NCI-H524 (cell line): ENCODE measurements at places on chromosomes 2 and 18.
A peak's percentile ranks its signal among the peaks of the same experiment; 100 is the strongest.

GRCh38 chr2:20472569-20472968 lies 25.7 kb downstream of the RHOB start:
- no peak for DNase-seq

DNA sequence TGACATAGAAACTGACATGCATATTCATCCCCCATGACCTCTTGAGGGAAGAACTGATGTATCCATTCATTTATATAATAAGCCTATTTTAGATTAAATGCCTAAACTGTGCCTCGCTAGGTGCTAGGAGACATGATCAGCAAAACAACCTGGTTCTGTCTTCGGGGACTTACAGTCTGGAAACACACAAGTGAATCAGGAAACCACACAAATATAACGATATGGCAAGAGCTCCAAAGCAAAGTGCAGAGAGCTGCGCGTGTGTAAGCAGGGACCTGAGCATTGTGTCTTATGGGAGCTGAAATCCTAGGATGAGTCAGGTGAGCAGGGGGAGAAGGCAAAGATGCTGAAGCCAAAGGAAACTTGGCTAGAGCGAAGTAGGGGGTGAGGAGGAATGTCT lies 120.6 kb downstream of the NRP2 start:
- DNase-seq: no peak

GRCh38 chr18:50928551-50928950 lies 39.3 kb upstream of the ELAC1 start:
- no peak for DNase-seq

DNA sequence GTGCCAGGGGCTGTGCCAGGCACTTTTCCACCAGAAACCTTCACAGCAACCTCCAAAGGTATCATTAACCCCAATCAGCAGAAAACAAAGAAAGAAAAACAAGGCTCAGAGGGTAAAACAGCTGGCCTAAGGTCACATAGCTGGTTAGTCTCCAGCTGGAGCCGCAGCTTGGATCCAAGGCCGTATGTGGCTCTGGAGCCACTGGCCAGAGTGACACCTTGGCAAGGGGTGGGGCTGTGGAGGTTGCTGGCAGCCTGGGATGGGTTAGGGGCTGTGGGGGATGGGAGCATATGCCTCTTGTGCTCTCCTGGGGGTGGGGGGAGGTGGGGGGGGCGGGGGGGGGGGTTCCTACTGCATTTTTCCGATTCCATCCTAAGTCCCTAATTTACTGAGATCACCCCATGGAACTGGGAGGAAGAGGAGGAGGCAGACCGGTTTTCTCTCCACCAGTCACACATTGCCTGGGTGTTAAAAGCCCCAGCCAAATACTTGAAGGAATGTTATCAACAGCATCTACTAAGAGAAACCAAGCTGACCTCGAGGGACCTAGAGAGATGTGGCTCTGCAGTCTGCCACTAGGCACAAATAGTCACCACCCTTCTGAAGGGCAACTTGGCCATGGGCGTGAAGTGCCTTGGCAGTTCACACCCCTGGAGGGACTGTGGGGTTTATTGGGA lies 8.0 kb downstream of the HAAO start:
- DNase-seq: no peak

- peak; percentile 74 for DNase-seq
Observed at GRCh38 chr2:118224895-118225311, 136.6 kb downstream of the INSIG2 start.

DNA sequence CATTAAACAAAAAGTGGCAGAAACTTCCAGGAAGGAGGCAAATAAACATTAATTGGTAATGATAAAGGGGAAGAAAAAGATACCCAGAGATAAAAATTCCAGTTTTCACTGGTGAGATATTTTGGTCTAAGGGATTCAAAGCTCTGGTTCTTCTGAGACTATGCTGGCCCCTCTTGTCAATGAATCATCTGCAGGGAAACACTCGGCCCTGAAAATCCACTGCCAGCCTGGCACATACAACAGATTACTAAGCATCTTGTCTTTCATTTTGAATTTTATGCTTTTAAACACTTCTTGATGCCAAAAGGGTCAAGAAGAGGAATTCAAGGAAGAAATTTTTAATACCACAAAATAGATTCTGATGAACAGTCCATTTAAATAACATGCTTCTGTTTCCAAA lies 1603.8 kb upstream of the ZEB2 start:
- no peak for DNase-seq

- DNase-seq: no peak
Observed at GRCh38 chr18:57063601-57064103, 83.2 kb upstream of the BOD1L2 start.

GRCh38 chr2:86765310-86765695 lies 25.4 kb downstream of the CD8A start:
- DNase-seq: no peak

DNA sequence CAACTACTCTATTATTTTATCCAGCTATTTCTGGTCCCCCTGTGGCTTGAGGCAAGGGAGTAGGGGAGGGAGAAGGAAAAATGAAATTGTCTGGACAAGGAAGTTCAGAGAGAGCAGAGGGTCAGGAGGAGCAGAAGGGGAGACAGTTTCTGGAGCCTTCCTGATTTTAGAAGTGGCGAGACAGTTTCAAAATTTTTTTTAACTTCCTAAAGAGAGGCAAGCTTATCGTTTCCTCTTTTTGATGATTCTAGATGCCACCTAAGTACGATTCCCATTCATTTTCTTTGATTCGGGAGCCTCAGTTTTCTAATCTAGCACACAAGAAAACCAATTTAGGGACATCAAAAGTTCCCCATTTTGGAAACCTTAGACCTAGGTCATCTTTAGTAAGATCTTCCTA lies 96.9 kb upstream of the B3GNT2 start:
- DNase-seq: no peak

- no peak for DNase-seq
Observed at GRCh38 chr2:1972948-1973347, 228.6 kb upstream of the PXDN start.

- no peak for DNase-seq
Observed at GRCh38 chr2:1864981-1865421, 120.7 kb upstream of the PXDN start.

DNA sequence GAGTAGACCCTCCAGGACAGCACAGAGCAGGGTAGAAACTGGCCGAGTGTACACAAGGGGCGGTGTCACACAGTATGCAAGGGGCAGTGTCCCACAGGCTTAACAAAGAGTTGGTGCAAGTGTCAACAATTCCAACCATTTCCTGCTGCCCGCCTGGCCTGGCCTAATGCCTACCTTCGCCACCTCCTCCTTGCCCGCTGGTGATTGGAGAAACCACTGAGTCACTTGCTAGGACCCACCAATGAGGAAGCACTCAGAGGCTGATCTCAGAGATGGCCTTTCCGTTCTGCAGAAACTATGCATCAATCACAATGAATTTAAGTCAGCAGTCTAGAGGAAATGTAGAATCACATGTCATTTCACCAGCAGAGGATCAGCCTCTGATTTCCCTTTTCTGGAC lies 263.3 kb upstream of the PKDCC start:
- no peak for DNase-seq

DNA sequence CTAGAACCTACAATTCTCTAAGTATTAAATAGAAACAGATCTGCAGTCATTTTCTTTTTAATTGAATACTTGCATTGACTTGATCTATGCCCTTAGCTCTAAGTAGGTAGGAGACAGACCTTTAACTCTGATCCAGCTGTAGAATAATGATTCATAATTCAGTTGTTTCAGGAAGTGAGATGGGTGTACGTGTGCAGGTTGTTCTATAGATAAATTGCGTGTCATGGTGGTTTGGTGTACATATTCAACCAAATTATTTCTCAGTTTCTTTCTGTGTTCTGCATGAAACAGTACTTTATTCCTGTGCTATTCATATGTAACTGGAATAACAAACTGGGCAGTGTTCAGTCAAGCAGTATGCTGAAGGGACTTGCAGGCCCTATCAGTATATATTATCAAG lies 34.3 kb upstream of the CD226 start:
- no peak for DNase-seq

DNA sequence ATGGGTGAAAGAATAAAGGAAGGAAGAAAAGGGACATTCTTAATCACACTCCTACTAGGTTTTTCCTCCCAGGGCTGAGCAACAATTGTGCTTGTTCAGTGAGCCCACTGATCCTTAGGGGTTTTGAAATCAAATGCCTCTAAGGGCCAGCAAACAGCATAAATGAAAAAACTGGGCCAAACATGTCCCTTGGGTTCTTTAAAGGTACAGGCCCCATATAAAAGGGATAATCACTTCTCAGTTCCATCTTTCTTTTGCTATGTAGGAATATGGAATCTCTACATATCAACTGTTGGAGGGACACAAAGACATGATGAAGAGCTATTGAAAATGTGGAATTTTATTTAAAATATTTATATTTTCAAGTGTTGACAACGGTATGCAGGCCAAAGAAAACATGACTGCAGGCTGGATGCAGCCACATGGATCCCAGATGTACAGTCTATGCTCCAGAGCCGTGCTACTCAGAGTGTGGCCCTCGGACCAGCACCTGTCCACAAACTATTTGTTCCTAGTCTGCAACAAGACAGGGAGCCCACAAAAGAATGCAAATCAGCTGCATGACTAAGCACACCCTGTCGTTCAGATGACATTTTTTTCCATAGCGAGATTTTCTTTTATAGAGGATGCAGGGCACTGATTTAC lies 110.0 kb downstream of the CDH20 start:
- no peak for DNase-seq

GRCh38 chr2:30733876-30734520 lies 73.2 kb downstream of the CAPN13 start:
- DNase-seq: peak; percentile 44

- peak; percentile 86 for DNase-seq
Observed at GRCh38 chr2:18243816-18244215, 316.6 kb downstream of the RDH14 start.

DNA sequence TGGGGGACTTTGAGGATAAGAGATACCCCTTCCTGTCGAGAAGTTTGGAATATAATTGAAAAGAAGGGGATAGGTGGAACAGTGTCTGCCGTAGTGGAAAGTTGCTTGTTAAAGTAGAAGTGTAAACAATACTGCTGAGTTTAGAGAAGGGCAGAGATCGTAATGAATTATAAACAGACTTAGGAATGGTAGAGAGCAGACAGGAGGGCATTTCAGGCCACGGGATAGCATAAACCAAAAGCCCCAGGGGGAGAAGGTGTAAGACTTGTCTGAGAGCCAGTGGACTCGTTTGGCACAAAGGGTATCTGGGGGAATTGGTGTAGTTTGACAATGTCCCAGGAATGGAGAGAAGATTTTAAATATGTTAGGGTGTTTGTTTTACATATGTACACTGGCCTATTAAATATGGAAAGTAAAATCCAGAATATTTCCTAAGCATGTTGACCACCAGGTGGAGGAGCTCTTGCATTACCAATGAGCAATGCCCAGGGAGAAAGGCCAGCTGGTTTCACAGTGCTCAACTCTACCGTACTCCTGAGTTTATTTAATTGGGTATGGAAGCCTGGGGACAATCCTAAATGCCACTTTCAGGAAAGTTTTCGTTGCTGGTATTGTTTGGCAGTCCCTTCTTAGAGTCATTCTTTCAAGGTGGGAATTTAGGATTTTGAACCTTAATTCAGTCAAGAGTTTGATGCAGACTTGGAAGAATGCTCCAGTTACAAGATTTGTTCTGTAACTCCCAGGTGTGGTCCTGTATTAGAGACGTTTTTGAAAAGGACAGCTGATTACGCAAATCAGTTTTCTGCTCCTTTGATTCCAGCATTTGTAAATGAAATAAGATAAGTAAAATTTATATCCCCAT lies 7.5 kb downstream of the COPS8 start:
- DNase-seq: no peak

- no peak for DNase-seq
Observed at GRCh38 chr2:235027558-235028214, 75.9 kb downstream of the SH3BP4 start.

- no peak for DNase-seq
Observed at GRCh38 chr2:148667113-148667836, 22.7 kb downstream of the EPC2 start.

- DNase-seq: no peak
Observed at GRCh38 chr2:42314892-42315468, 46.0 kb downstream of the COX7A2L start.

DNA sequence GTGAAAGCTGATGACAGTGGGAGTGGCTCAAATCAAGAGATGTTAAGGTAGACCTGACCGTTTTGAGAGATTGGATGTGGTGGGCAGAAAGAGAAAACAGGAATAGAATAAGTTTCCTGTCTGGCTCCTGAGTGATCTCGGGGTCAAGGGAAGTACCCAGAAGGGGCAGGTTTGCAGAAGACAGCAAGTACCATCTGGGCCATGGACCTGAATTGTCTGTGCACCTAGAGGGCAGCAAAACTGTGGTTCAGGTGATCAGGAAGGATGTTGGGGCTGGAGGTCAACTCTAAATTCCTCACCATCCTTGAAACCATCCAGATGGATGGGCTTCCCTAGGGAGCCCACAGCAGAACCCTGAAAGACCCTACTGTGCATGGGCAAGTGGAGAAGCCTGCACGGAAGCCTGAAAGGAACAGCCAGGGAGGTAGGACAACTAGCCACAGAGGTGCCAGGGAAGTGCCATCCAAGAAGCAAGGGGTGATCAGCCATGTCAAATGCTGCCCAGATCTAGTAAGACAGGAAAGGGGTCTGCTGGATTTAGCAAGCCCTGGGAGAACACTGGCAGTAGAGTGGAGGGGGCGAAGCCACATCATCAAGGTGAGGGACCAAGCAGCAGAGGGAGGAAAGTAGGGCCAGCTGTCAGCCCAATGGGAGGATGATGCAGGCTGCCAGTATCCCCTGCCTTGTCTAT lies 8.0 kb downstream of the TEX261 start:
- DNase-seq: no peak

GRCh38 chr2:239433777-239434403 lies 33.1 kb upstream of the HDAC4 start:
- DNase-seq: no peak

GRCh38 chr2:82487354-82487753 lies 1971.7 kb downstream of the SUCLG1 start:
- DNase-seq: no peak

DNA sequence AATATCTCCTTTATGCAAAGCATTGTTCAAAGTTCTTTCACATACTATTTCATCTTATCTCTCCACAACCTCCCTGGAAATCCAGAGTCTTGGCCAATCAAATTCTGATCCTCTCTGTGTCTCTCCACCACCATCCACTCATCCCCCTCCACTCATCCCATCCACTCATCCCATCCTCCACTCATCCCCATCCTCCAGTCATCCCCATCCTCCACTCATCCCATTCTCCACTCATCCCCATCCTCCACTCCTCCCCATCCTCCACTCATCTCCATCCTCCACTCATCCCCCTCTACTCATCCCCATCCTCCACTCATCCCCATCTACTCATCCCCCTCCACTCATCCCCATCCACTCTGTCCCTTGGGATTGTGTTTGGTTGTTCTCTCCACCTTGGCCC lies 101.1 kb downstream of the BCL2 start:
- DNase-seq: no peak

GRCh38 chr18:42883169-42883568 lies 232.3 kb downstream of the RIT2 start:
- no peak for DNase-seq

GRCh38 chr18:25305584-25305983 lies 46.4 kb downstream of the ZNF521 start:
- DNase-seq: no peak

- no peak for DNase-seq
Observed at GRCh38 chr2:148900350-148900837, 25.4 kb downstream of the KIF5C start.
